ENCODE measurements at places on chromosomes 6 and 20.
A peak's percentile ranks its signal among the peaks of the same experiment; 100 is the strongest.

GRCh38 chr6:137571854-137572253, 77.7 kb upstream of the OLIG3 start:
- DNase-seq, result peak; percentile 81

GRCh38 chr20:8631271-8631670, 437.6 kb upstream of the PLCB4 start:
- DNase-seq, result no peak

- DNase-seq, result no peak
Measured at GRCh38 chr6:92777146-92777740, 642.1 kb downstream of the EPHA7 start.

DNA sequence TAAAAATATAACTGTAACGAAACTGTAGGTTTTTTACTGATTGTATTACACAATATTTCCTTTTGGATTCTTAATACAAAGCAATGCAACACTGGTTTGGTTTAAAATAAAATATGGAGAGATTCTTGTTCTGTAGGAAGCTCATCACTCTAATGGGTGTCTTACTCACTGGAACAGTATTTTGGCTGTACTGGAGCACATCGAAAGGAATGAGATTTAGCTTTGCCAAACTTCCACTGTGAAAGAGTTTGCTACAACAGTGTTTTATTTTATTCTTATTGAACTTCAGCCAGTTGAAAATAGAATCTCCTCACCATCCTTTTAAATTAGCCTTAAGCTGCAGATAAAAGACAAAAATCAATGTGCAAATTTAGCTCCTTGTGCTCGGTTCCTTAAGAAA, 230.7 kb upstream of the QKI start:
- DNase-seq, result no peak

DNA sequence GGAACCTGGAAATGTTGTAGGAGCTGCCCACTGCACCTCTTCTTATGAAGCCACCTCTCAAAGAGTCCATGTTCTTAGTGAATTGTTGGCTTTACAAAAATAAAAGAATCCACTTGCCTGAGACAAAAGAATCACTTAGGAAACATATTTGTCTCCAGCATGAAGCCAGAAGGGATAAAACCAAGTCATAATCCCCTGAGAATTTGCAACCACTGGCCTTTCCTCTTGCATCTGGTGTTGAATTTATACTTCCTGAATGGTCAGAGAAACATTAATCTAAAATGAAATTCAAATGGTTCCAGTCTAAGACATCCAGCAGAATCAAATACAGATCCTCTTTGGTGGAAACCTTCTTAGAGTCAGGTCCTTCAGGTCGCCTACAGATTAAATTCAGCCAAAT, 192.5 kb upstream of the ECI2 start:
- no peak for DNase-seq

DNA sequence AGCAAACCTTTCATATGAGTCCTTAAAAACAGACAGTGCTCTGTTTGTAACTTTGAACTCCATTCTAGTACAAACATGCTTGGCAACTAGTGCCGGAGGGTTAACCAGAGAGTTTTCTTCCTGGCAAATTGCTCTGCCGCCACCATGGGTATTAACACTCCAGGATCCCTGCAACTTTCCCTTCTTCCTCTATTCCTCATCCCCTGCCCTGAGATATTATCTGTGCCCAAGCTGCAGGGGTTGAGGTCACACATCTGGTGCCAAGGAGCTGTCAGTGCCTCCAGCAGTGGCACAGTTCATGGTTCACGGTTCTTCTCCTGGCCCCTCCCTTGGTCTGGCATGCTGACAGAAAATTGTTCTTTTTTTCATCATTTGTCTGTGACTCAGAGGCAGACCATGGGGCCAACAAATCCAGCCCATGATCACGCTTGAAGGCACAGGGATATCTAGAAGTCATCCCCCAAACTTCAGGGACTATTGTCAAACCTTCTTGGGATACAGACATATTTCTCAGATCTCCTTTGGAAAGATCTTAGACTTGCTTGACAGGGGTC, 77.5 kb downstream of the ATXN1 start:
- DNase-seq, result no peak

GRCh38 chr20:17536944-17537444, 5.8 kb upstream of the BFSP1 start:
- peak; percentile 67 for DNase-seq

DNA sequence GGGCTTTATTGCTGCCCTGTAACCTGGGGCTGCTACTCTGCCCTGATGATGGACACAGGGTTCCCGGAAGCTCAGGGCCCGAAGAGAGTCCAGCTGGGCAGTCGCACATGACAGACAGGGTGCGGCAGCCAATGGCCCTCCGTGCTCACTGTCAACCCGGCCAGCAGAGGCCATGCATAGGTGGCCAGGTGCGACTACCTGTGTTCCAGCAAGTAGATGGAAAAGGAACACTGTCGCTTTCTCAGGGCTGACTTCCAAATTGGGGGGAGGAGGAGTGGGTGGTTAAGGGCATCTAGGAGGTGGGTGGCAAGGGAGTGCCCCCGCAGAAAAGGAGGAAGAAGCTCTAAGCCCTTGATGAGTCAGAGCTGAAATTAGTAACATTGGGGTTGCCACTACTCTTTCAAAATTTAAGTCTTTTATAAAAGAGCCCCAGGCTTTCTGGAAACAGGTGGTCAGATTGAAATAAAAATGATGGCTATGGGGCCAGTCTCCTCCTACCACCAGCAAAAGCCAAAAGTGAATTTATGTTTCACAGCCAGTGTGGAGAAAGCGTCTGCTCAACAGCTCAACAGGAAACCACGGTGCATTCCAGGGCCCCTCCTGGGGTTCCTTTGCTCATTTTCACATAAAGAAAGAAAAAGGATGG, 2.3 kb upstream of the RAMACL start:
- DNase-seq, result no peak

DNA sequence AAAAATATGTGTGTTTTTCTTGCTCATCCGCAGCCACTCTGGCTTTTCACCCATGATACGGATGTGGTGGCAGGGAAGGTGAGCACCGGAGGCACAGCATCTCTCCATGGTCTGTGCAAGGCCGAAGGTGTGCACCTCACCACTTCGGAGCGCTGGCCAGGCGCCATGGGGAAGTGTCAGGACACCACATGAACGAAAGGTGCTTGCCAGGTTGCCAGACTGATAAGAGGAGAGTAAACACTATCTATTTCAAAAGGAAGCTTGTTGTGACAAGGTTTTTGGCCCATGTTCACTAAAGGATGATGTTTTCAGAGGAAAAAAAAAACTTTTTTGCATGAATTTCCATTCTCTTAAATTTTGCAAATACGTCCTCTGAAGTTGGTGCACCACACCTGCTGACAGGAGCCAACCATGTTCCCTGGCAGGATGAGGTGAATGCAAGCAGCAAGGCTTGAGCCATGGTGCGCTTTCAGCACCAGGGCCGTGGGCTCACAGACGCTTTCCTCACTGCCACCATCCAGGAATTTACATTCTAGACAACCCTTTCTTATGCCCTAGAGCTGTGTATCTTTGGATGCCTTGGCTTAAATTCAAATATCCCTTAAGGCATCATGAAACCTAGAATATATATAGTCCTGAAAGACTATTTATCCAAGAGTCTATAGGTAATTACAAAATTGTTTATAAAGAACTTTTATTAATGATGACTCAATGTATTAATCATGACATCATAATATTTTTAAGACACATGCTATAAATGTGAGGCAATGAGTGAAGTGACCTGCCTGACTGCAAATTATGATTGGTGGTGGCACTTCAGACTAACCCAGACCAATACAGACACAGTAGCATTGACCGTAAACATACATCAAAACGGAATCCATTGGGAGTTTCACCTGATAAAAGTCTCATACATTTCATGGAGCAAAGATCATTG, 234.5 kb downstream of the TFAP2A start:
- DNase-seq, result no peak

- DNase-seq, result no peak
Measured at GRCh38 chr6:47165918-47166317, 123.8 kb upstream of the ADGRF1 start.

DNA sequence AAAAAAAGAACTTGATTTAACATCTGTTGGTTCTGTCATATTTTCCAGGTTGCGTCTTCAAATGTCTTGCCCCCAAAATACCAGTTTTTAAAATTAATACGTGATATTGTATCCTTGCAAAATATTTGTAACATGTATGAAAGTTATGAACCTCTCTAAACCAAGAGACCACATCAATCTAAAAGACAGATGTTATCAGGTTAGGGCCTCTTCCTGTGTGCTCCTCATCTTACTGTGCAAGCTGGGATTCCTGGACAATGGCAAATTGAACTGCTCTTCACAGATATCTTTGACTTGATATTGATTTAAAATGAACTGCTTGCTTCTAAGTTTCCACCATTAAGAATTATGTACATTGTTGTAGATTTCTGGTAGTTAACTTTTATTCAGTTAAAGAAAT, 9.6 kb downstream of the TMEM239 start:
- no peak for DNase-seq

- DNase-seq, result no peak
Measured at GRCh38 chr6:106731843-106732160, 102.4 kb downstream of the QRSL1 start.

GRCh38 chr20:4371623-4372251, 350.0 kb upstream of the PRND start:
- DNase-seq, result no peak

- DNase-seq, result no peak
Measured at GRCh38 chr6:109076377-109076776, 18.3 kb downstream of the SESN1 start.

- DNase-seq, result peak; percentile 14
Measured at GRCh38 chr20:32626859-32627636, 41.9 kb upstream of the NOL4L start.

DNA sequence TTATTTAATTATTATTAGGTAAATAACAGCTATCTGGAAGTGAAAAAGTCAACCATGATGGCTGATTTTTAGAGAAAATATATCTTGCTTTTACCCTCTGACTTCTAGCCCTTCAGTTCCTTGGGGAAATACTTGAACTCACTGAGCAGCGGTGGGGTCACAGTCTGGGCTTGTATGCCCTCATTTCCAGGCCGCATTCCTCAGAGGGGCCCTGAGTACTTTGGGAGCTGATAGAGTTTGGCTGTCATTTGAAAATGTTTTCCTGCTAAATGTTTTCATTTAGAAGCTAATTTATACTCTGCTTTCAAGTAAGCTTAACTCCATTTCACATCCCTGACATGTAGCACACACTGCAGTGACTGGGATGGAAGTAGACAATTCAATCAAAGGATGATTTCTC, 1028.5 kb downstream of the KIF16B start:
- no peak for DNase-seq

- no peak for DNase-seq
Measured at GRCh38 chr6:153003366-153003690, 819 bp upstream of the MTRF1L start.

DNA sequence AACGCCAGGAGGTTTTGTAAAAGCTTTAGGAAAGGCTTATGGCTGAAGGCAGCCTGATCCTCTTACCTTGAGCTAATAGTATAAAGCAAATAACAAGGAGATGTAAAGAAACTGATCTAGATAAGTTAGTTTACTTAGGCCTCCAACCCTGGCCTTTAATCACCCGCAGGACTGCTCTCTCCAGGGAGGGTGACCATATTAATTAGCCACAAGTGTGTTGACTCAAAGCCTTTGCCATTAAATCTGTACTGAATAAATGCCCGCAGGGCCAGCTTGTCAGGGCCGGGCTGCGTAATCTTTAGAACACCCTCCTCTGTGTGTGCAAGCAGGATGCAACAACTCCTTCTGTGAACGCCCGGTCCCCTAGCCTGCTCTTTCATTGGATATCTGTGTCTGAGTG, 6.1 kb upstream of the PRSS16 start:
- DNase-seq, result no peak

GRCh38 chr6:129696028-129696418, 14.0 kb downstream of the ARHGAP18 start:
- no peak for DNase-seq

DNA sequence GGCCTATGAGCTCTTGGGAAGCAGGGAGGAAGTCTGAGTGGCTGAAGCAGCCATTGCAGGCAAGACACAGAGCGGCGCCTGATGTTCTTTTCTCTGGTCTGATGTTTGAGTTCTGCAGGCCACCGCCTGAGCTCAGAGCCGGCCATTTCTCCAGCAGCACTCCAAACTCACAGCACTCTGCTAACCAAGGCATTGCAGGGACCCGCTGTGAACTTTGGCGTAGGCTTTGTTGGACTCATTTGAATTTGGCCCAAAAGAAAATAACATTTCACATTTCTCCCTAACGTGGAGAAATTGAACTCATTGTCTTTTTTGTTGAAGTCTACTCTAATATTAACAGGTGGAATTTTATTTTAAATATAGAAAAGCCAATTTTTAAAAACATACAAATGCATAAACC, 336.1 kb downstream of the FARS2 start:
- no peak for DNase-seq

GRCh38 chr20:6083926-6084325, 30.1 kb upstream of the LRRN4 start:
- DNase-seq, result no peak

DNA sequence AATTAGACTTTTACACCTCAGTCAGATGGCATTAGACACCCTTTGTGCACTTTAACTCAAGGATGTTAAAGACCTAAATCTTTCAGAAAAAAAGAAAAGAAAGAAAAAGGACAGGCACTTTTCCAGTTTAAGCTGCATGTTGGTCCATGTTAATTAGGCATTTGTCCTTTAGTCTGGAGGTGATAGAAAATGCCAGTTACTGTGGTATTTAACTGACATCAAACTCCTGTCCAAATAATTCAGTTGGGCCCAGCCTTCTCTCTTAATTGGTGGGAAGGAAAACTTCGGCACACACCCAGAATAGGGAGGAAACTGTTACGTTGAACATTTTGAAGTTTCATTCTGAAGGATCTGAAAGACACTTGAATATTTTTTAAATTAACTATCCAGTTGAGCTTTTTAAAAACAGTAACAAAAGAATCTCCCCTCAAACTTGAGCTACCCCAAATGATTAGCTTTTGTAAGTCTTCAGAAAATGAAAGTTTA, 30.3 kb downstream of the RREB1 start:
- DNase-seq, result no peak

GRCh38 chr20:45911486-45912343, at the start of gene PLTP:
TSS of gene PLTP (minus strand) at chr20:45912155. CDS start at chr20:45911452, 703 bp downstream.
- DNase-seq, result peak; percentile 39

GRCh38 chr6:79301290-79301689, 66.8 kb upstream of the HMGN3 start:
- no peak for DNase-seq

Data from CD4-positive, CD25-positive, alpha-beta regulatory T cell (primary cell).